Tongue (tissue), 3 donors: ENCODE measurements at places on chromosomes 6 and 20. TPM values are rescaled to one million over a fixed set of nuclear protein-coding genes. Genes with fewer than 3 reads are reported as not detected.
A peak's percentile ranks its signal among the peaks of the same experiment; 100 is the strongest.

DNA sequence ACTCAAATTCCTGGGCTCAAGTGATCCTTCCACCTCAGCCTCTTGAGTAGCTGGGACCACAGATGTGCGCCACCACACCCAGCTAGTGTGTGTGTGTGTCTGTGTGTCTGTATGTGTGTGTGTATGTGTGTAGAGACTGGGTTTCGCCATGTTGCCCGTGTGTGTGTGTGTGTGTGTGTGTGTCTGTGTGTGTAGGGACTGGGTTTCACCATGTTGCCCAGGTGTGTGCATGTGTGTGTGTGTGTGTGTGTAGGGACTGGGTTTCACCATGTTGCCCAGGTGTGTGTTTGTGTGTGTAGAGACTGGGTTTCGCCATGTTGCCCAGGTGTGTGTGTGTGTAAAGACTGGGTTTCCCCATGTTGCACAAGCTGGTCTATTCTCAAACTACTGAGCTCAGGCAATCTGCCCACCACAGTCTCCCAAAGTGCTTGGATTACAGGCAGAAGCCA is 28.3 kb downstream of the CDK5RAP1 start:
- DNase-seq, result no peak

DNA sequence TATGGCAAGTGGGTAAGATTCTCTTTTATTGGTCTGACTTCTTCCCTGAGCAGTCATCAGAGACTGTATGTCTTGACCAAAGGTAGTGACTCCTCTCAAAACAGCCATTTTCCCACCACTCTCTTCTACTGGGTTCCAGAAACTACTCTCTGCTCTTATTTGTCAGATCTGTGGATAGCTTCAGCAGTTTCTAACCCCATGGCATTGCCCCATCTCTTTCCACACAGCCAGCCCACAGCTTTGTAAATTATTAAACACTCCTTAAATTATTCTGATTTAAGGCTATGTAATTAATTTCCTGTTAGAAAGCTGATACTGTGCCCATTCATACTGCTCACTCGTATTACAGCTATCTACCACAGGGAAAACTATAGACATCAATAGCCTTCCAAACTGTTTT is 138.4 kb upstream of the CNR1 start:
- no peak for DNase-seq

DNA sequence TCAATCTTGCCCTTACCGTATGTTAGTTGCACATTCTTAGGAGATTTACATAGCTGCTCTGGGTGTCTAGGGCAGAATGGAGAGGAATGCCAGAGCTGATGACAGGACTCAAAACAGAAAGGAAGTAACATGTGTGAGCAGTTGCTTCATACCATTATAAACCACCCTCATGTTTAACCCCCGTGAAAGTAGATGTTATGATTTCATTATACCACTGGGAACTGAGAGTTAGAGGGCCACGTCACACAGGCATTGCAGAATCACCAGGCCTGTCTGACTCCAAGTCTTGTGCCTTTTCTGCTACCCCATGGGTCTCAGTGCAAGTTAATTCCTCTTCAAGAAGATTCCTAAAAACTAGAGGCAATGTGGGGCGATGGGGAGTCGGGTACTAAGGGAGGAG is 23.5 kb upstream of the SIM1 start:
- DNase-seq, result no peak

GRCh38 chr20:41738604-41739206 is 120.5 kb upstream of the CHD6 start:
- DNase-seq, result peak; percentile 71

- DNase-seq, result peak; percentile 21
These were observed 166.6 kb downstream of the PDSS2 start for GRCh38 chr6:107292715-107293271.

DNA sequence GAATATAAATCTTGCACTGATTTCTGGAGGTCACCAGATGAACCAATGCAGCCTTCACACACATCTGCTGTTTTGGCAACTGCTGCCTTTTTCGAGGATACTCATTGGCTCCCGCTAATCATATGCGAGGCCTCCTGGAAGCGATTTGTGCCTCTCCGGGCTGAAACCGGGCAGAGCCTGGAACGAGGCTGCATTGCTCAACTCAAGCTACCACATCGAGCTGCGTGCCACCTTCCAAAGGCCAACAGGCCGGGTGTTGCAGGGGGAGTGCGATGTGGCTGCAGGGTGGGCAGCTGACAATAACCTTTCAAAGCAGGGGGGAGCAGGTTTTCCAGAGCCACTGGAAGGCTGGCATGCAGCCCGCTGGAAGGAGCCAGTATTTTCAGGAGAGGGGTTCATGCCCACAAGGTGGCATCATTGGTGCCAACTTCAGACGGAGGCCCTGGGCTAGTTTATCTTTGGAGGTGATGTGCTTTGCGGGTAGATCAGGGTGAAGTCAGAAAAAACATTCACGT is 122.6 kb upstream of the IFNGR1 start:
- peak; percentile 58 for DNase-seq

- no peak for DNase-seq
These were observed 54.5 kb upstream of the TENT5A start for GRCh38 chr6:81806793-81807565.

GRCh38 chr6:110656492-110656891 is 158.8 kb downstream of the CDK19 start:
- no peak for DNase-seq

- DNase-seq, result no peak
These were observed 2.1 kb upstream of the CHRNA4 start for GRCh38 chr20:63363013-63363957.

DNA sequence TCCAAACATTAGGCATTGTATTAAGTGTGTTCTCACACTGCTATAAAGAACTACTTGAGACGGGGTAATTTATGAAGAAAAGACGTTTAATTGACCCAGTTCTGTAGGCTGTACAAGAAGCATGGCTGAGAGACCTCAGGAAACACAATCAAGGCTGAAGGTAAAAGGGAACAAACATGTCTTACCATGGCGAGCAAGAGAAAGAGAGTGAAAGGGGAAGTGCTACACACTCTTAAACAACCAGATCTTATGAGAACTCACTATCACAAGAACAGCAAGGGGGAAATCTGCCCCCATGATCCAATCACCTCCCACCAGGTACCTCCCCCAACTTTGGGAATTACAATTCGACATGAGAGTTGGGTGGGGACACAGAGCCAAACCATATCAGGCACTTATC is 86.6 kb upstream of the TOP1 start:
- no peak for DNase-seq

DNA sequence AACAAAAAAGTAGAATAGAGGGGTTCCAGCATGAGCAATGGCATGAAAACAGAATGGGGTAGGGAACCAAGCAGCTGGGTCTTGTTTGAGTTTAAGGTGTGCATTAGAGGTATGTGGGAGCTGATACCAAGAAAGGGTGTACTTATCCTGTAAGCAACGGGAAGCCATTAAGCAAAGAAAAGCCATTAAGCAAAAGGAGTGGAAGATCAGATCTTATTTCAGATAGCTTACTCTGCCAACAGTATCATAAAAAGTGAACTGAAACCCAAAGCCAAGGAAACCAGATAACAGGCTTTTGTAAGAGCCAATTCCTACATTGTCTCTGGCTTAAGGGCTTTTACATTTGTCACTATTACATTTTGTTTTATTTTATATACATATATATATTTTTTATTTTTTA is 21.3 kb upstream of the BEND6 start:
- DNase-seq, result no peak

- DNase-seq, result peak; percentile 66
These were observed 25.0 kb upstream of the DEK start for GRCh38 chr6:18289283-18289682.

- peak; percentile 22 for DNase-seq
These were observed 46.8 kb upstream of the NEDD9 start for GRCh38 chr6:11279284-11279689.

DNA sequence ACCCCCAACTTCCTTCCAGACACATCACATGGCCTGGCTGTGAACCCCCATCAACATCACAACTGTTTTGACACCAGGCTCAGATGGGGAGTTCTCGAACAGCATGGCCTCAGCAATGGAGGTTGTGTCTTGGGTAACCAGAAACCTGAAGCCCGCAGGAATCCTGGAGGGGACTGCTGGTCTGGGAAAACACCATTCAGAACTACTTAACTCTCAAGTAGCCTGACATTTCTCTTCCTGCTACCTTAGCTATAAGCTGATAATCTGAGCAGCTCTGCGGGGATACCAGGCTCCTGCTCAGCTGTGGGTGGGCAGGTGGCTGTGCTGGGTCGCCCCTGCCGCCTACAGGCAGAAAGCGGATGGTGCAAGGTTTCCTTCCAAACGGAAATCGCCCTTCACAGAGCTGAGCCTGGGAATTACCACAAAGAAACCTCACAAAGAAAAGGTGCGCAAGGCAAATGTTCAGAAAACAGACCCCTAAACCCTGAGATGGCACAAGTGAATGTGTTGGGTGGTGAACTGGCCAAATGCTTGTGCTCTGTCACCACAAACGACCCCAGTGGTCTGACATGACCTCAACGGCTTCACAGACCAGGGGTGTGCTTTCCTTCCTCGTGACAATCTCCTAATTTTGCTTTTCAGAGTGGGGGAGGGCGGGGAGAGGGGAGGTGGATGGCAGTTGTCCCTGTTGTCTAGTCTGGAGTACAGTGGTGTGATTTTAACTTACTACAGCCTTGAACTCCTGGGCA is 29.5 kb downstream of the SNX5 start:
- DNase-seq, result peak; percentile 88

DNA sequence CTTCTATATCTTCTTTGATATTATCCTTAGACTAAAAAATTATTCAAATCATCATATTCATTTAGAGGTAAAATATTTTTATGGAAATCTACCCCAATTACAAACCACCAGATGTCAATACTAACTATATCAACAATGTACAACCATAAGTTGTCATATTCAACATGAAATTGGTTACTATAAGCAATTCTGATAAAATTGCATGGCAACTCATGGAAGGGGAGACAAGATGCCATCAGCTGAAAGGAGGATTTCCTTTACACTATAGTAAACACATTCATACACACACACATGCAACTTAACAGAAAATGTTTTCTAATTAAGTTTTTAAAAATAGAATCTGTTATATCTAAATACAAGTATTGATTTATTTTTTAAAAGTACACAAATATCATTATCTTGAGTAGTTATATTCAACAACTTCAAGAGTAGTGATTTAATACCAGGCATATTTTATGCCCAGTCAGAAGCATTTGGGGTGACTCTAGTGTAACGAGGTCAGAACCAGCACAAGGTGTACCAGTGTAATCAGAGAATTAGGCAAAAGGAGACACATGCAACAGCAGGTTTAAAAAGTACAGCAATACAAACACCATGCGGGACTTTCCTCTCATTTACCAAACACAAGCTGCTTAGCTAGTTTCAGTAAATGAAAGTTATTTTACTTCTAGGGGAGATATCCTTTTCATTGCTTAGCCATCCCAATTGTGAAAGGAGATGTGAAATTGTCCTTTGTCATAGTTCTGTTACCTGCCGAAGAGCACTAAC is 1.0 kb downstream of the FILIP1 start:
- peak; percentile 35 for DNase-seq

- DNase-seq, result no peak
These were observed 413.5 kb downstream of the PRKN start for GRCh38 chr6:162313922-162314660.

GRCh38 chr20:944148-944547 is 28.0 kb upstream of the ANGPT4 start:
- no peak for DNase-seq

- DNase-seq, result no peak
These were observed 74.1 kb upstream of the NAA20 start for GRCh38 chr20:19943061-19943521.

GRCh38 chr6:90934966-90935365 is 348.1 kb upstream of the MAP3K7 start:
- no peak for DNase-seq

Gene HDGFL1
- total RNA-seq, result not detected

Gene CRISP3
- total RNA-seq, result 100 TPM

Gene MAP1LC3A
- total RNA-seq, result 23.8 TPM

Gene SLC16A10
- total RNA-seq, result 32.2 TPM

Gene MRPS10
- 72.4 TPM for total RNA-seq

Gene GDAP1L1
- total RNA-seq, result not detected

Gene BHLHE23
- total RNA-seq, result not detected

Gene NR2E1
- total RNA-seq, result not detected
